Stimulated activated CD4-positive, alpha-beta T cell treated with anti-CD3 and anti-CD28 coated beads, Interleukin-4, amount 100 ng/mL, for 1 hour (primary cell): ENCODE measurements at places on chromosomes 1 and 21.

GRCh38 chr1:155125946-155126555 lies 1.6 kb upstream of the EFNA1 start:
- no peak for DNase-seq

DNA sequence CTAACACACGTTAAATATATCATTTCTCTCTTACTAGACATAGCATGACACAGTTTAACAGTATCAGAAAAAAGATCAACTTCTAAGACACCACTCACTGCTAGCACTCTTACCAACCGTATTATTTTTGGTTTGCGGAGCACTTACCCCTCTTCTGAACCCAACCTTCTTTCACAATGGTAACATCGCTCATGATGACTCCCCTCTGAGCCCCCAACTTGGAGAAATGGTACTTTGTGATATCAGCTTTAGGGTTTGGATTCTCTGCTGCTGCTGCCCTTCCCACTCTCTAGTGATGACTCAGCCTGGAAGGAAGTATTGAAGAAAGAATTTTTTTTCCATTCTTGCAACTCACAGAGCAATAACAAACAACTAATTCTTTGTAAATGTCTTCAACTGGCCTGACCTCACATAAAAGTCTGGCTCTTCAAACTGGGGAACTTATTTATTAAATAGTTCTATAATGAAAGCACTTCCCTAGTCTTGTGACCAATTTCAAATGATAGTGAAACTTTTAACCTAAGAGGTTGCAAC lies 7.0 kb downstream of the AKT3 start:
- DNase-seq: no peak

DNA sequence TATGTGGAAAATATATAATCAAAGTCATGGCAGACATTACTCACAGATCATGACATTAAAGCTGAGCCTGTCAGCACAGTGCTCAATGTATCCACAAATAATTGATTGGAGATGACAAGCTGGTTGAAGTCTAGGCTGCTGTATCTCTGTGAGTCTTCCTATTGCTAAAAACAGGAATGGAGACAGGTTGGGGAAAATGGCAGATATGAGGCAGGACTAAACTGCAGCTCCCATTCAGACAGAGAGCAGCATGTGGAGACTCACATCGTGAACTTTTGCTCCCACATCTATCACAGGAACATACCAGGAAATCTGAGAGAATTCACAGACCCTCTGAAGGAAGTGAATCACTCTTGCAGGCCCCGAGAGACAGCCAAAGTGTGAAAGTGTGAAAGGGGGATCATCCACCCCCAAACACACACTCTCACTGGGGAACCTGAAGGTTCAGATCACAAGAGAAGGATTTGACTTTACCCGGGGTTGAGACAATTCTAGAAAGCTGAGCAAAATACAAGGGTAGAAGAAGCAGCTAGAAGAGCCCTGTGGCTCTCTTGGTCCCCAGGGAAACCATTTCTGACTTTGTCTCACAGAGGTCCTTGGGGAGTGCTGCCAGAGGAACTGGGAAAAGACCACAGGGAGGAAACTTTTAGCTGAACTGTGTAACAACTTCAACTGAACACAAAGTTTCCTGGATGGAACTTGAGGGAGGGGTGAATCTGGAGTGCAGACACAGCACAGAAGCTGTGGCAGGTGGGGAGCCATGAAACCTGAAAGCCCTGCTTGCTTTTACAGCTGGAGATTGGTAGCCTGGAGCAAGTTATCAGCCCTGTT lies 173.4 kb downstream of the S1PR1 start:
- no peak for DNase-seq

DNA sequence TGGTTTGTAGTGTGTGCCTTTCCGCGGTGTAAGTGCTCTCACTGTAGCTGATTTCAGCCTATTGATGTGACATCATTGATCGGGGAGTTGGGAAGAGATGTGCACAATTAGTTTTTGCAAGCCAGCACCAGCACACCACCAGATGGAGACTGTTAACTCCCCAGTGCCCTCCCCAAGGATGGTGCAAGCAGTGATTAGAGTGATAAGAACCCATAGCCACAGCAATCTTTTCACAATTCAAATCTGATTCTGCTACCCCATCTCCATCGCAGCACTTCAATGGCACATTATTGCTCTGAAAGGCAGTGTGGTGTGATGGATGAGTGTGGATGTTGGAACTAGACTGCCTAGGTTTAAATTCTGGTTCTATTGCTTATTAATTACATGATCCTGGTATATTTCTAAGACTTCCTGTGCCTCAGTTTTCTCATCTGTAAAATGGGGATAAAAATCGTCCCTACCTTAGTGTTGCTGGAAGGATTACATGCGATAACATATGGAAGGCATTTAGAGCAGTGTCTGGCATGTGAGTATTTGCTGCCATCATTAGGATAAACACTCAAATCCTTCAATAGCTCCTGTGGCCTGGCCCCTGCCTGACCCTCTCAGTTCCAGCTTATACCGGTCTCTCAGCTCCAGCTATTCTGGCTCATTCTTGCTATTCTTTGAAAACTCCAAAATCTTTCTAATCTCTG lies 6.7 kb downstream of the CSF3R start:
- no peak for DNase-seq

- DNase-seq: peak; percentile 39
Observed at GRCh38 chr1:178093494-178093950, 382 bp upstream of the RASAL2 start.

- no peak for DNase-seq
Observed at GRCh38 chr1:201356701-201357100, 20.8 kb downstream of the TNNT2 start.

DNA sequence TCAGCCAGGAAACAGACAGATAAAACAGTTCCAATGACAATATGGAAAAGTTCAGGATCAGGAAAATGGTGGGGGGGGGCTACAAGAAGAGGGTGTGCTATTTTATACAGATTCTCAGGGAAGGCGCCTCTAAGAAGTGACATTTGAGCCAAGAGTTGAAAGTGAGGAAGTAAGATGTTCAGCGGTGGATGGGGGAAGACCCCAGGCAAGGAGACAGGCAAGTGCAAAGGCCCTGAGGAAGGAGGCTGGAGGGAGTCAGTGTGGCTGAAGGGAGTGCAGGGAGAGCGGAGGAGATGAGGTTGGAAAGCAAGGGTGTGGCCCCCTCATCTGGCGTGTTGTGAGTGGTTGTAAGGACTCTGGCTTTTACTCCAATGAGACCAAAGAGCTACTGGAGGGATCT lies 8.4 kb upstream of the PDZK1IP1 start:
- no peak for DNase-seq

- DNase-seq: no peak
Observed at GRCh38 chr1:72013161-72013560, 269.2 kb downstream of the NEGR1 start.

DNA sequence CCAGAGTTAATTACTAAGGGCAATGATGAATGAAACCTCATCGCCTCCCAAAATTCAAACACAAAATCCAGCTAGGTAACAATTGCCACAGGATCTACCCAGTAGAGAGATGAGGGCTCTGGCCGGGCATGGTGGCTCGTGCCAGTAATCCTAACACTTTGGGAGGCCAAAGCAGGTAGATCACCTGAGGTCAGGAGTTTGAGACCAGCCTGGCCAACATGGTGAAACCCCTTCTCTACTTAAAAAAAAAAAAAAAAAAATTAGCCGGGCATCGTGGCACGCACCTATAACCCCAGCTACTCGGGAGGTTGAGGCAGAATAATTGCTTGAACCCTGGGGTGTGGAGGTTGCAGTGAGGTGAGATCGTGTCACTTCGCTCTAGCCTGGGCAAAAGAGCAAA lies 15.8 kb downstream of the CD2 start:
- DNase-seq: no peak

DNA sequence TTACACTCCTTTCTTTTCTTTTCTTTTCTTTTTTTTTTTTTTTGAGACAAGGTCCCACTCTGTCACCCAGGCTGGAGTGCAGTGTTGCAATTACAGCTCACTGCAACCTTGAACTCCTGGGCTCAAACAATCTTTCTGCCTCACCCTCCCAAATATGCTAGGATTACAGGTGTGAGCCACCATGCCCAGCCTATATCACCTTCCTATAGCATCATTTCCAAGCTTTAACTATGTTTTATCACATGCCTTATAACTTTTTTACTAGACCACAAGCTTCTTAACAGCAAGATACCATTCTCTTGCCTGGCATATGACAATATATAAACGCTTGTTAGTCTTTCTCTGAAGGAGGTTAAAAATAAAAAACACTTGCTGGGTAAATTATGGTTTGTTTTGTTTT lies 55.3 kb upstream of the MUTYH start:
- DNase-seq: no peak

DNA sequence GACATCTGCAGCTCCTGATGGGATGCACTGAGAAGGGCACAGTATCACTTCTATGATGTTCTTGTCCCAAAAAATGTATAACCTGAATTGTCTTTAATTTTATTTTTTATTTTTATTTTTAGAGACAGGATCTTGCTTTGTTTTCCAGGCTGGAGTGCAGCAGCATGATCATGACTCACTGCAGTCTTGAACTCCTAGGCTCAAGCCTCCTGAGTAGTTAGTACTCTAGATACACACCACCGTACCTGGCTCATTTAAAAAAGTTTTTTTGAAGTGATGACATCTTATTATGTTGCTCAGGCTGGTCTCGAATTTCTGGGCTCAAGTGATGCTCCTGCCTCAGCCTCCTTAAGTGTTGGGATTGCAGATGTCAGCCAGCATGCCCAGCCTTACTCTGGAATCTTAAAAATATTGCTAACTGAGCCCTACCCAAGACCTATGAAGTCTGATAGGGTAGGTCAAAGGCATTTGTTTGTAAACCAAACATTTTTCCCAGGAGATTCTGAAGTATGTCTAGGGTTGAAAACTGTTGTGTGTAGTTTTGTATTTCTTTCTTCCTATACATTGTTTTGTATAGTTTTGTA lies 68.9 kb downstream of the ATF6 start:
- no peak for DNase-seq

GRCh38 chr1:68600049-68600661 lies 103.3 kb upstream of the DEPDC1 start:
- no peak for DNase-seq

- no peak for DNase-seq
Observed at GRCh38 chr1:66575739-66576138, 41.8 kb downstream of the SGIP1 start.

GRCh38 chr1:1165900-1166421 lies 7.7 kb upstream of the TTLL10 start:
- no peak for DNase-seq

DNA sequence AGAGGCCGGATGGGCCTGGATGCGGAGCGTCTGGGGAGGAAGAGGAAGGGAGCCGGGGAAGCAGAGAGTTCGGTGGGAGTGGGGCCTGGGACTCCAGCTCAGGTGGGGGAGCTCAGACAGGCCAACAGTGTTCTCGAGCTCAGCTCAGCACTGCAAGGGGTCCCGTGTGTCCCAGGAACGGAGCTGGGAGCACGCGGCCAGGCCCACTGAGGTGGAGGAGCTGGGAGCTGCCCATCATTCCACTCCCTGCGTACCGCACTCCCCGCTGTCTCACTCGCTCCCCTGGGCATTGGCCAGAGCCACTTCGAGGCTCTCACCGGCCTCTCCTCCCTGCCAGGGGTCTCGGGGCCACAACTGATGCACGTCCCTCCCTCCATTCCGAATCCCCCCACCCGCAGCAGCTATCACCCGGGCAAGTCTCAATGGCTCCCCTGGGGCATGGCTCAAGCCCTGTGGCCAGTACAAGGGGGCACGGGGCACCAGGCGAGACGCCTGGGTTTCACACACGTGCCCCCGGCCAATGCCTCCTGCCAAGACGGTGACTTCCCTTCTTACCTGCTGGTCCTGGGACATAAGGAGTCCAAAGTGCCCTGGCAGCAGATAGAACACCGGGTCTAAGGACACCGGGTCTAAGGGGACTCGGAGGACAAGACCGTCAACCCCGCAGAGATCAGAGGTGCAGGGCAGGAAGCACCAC lies 30.3 kb upstream of the COL6A2 start:
- DNase-seq: no peak

DNA sequence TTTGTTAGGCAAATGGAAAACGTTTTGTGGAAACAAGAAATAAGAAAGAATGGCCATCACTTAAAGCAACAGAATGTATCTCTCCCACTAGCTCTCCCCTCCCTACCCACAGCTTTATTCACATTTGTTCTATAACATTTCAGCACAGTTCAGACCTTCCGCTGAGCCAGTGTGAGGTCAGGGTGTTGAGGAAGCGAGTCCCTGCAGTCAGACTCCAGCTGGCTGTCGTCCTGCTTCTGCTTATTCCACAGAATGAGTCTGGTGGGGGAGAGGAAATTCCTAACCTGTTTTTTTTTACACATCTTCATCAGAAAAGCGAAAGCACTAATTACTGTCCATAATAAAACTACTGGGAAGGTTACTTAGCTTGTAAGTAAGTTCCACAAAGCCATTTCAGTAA lies 39.0 kb downstream of the MRPL39 start:
- DNase-seq: peak; percentile 47

DNA sequence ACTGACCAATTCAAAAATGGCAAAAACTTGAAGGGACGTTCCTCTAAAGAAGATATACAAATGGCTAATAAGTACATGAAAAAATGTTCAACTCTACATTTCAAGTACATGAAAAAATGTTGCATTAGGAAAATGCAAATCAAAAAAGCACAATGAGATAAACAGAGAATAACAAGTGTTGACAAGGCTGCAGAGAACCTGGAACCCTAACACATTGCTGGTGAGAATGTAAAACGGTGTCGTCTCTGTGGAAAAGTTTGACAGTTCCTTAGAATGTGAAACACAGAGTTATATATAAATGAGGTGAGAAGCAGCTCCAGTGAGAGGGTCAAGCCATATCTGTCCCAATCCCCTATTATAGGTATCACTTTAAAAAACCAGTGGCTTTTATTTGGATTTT lies 44.6 kb upstream of the RBM34 start:
- DNase-seq: no peak

- DNase-seq: no peak
Observed at GRCh38 chr1:197397895-197398294, 129.8 kb downstream of the CRB1 start.

DNA sequence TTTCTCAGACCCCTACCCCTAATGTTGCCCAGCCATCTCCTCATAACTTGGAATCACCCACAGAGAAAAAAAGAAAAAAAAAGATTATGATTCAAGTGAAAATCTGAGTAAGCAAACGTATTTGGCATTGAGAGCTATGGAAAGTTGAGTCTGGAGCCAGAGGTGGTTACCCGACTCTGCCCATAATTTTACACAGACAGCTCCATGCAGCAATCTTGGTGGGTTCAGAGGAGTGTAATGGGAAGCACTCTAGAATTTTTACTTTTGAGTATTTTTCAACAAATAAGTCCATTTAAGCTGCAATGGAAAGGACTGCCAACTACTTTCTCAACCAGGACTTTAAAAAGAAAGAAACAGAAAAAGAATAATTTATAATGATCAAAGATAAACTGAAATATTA lies 62.7 kb downstream of the ZC3H11B start:
- DNase-seq: no peak

DNA sequence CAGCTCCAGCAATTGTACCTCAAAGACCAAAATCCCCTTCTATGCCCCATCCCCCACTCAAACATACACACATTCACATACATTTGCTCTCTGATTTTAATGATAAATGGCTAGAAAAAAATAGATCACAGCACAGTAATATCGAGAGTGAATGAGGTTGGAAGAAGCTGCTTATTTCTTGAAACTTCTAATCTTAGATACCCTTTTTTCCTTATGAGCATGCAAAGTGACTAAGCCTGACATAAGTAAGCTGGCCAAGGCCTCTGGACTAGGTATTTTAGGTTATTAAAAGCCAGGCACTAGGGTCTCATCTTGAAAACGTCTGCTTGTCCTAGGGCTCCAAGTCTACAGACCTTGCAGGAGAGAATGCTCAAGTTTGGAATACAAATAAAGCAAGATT lies 133.6 kb downstream of the TGFBR3 start:
- DNase-seq: no peak

- no peak for DNase-seq
Observed at GRCh38 chr1:119293797-119294196, 74.8 kb upstream of the HAO2 start.
